ENCODE measurements at places on chromosomes 12 and 14.

DNA sequence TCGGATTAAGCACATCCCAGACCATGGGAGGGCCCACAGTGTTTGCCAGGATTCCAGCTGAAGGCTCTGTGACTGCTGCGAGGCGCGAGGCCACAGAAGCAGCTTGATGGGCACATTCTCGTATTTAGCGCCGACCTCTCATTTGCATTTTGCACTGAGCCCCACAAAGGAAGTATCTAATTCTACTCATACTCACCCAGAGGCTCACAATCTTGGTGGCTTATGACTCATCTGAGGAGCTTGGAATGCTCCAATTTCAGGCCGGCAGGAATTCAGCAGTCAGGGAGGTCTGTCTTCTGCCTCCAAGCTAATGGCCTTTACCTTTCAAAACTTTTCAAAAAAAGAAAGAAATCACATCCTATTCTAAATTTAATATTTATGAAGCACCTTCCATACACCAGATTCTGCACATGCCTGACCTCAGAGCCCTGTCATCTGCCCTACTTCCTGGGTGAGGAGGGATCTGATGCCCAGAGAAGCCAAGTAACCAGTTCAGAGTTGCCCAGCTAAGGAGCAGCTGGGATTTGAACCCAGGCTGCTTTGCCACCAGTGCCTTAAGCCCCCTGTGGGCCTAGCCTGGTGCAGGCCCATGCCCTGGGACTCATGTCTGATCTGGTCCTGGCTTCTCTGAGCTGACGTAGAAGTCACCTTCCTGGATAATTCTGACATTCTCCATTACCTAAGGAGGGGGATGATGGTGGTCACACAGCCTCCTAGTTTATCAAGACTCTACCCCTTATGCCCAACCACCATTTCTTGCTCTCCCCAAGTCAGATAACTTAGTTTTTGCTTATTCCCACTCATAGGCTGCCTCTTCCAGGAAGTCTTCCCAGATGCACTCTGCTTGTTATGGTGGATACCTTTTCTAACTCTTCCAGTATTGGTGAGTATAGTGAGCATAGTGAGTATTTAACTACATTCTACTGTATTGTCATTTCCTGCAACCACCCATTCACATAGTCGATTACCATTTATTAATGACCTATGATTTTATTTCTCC, 198.9 kb downstream of the RBM19 start:
- DNase-seq: no peak

GRCh38 chr12:76785407-76785806, 21.5 kb downstream of the ZDHHC17 start:
- no peak for DNase-seq

GRCh38 chr12:117528538-117528937, 167.1 kb upstream of the NOS1 start:
- DNase-seq: no peak

- no peak for DNase-seq
These were observed 71.8 kb upstream of the TMX1 start for GRCh38 chr14:51168215-51168613.

DNA sequence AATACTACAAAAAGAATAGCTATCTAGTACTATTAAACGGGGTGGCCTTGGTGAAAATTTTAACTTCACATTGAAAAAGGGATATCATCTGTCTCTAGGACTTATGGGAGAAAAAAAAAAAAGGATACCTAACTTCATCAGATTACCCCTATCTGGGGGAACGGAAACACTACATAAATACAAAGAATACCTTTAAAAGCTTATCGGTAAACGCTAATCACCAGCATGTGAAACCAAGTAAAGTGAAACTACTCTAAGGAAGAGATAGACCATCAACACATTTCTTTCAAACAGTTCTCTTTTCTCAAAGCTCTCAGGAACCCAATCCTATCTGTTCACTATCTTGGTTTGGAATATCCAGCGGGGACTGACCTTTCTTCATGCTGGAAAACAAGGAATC, 3.5 kb downstream of the KICS2 start:
- DNase-seq: no peak

DNA sequence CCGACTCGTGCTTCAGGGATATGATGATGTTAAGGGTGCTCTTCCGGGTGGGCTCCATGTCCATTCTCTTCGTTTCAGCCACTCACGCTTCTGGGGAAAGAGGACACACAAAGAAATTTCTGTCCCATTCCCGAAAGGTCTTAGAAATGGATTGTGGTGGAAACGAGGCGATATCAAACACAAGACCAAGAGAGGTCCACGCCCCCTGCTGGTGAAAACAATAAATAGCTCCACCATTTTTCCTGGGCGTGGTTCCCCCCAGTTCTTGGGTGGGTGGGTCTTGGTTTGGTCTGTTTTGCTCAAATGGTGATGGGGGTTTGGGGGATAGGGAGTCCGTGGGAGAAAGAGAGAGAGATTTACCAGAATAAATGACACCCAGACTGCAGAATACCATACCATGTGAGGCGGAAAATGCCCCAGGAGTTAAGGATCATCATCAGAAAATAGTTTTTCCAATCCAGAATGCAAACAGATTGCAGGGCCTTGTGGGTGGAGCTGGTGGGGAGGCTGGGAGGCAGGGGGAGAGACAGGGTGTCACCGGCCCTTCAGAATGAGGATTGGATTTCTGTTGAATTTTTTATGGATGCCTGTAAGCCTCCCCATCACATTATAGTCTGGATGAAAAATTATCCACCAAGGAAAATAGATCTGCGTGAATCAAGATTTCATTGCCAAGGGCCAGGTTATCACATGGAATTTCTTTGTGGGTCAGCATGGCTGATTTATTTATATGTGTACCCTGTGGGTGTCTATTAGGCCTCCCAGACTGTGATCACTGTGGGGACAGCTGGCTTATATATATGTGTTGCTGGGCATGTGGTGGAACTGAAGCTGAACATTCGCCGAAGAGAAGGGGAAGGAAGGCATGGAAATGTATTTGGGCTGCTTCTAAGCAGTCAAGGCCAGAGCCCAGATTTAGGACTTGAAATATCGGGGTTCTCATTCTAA, 55.8 kb downstream of the SRRM4 start:
- no peak for DNase-seq

- no peak for DNase-seq
These were observed 34.8 kb downstream of the BRAP start for GRCh38 chr12:111650912-111651311.

- DNase-seq: no peak
These were observed 23.0 kb downstream of the KCNJ8 start for GRCh38 chr12:21751517-21751916.

DNA sequence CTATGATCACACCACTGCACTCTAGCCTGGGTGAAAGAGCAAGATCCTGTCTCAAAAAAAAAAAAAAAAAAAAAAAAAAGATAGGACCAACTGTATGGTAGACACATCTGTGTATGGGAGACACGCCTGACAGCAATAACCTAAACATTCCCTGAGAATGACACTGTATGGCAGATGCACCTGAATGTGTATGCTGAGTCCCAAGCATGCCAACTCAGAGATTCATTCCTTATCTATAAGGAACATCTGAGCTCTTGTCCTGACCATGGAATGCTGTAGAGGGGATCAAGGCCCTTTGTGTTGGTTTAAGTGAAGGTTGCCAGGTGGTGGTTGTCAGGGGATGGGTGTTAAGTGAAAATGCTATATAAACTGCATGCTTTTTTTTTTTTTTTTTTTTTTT, 19.2 kb upstream of the LGALS3 start:
- no peak for DNase-seq

DNA sequence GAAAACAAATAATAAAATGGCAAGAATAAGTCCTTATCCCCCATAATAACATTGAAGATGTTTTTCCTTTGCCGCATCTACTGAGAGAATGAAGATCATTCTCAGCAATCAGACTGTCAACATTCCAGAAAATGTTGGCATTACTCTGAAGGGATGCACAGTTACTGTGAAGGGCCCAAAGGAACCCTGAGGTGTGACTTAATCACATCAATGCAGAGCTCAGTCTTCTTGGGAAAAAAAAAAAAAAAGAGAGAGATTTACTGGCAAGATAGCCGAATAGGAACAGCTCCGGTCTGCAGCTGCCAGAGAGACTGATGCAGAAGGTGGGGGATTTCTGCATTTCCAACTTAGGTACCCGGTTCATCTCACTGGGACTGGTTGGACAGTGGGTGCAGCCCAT, 41.3 kb upstream of the OR6J1 start:
- DNase-seq: no peak

DNA sequence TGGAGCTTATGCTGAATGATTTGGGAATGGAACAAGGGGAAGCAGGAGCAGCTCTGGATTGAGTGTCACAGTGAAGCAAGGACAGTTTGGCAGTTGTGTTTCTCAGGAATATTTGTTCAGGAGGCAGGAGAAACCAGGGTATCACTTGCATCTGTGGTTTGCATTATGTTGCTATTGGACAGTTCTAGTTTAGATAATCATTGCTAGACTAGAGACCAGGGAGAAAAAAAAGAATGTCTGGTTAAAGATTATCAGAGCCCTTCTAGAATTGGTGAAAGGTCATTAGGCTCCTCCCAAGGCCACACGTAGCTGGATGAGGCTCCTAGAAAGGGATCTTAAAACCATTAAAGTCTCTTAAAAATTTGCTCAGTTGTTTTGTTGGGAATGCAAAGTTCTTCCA, 17.0 kb upstream of the SRSF5 start:
- DNase-seq: no peak
